ENCODE measurements at places on chromosomes 12 and 14.
A peak's percentile ranks its signal among the peaks of the same experiment; 100 is the strongest.

DNA sequence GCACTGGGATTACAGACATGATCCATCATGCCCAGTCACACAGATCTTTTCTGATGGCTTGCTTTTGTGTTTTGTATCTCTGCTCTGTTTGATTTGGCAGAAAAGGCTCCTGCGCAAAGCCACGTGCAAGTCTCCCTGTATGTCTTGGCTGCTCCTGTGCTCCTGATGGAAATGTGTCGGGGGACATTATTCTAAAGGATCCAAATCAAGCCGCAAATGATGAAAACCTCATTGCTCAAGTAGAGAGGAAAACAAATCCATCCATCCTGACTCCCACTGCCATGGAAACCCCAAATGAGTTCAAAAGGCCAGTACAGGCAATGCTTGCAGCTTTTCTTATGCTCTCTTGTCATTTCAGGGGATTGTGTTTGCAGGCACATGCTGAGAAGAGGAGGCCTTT, 93.8 kb downstream of the NDUFA12 start:
- no peak for DNase-seq

DNA sequence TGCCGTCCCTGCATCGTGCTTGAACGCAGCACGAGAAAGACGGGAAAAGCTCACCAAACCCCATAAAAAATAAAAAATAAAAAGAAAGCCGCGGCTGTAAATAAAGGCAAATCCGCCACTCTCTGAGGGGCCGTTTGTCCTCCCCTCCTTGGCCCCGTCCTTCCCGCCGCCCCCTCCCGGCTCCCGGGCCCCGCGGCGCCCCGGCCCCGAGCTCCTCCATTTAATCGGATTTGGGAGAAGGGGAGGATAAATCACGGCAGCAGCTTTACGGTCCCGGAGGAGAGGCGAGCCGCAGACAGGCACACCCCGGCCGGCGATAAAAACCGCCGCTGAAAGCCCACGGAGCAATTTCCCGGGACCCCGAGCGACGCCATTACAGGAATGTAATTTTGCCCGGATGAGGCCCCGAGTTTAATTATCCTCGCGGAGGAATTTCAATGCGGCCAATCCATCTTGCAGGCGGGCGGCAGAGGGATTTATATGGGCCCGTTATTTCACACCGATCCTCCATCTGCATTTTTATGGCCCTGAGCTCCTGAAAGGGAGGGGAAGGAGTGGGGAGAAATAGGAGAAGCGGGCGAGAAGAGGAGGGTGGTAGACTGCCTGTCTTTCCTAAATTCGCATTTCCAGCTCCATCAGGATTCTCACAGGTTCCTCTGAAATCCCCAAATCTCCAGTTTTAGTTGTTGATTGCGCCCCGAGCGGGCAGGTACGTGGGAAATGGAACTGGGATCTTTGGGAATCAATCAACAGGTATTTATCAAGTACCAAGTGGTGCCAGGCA, 1.3 kb upstream of the ATP5MC2 start:
- DNase-seq = no peak

- no peak for DNase-seq
These were observed 30.4 kb upstream of the PPP2R5E start for GRCh38 chr14:63573581-63573980.

DNA sequence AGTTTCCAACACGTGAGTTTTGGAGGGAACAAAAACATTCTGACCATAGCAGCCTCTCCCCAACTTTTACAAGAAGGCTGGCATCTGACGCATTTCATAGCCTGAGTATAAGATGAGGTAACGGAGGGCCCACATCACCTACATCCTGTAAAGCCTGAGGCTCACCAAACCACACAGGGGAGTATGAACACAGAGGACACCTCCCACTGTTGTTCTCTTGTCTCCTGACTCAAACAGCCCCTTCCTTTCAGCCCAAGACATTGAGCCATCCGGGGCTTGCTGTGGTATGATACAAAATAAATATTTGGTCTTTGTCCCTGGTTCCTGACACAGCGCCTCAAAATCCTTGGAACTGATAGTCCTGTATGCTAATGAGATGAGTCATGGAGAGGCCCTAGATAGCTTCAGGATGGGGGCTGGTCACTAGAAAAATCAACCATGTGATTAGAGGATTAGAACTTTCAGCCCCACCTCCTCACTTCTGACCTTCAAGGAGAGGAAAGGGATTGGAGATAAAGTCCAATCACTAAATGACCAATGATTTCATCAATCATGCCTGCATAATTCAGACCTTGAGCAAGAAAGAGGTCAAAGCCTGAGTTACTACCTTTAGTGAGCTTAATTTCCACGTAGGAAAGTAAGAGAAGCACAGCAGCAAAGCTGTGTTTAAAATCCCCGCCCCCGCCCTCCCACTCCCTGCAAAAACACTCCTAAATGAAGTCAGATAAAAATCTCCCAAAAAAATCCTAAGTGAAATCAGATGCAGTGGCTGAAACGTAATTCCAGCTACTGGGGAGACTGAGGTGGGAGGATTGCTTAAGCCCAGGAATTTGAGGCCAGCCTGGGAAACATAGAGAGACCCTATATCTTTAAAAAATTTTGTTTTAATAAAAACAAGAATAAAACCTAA, 236.4 kb downstream of the PCNX1 start:
- peak; percentile 39 for DNase-seq

DNA sequence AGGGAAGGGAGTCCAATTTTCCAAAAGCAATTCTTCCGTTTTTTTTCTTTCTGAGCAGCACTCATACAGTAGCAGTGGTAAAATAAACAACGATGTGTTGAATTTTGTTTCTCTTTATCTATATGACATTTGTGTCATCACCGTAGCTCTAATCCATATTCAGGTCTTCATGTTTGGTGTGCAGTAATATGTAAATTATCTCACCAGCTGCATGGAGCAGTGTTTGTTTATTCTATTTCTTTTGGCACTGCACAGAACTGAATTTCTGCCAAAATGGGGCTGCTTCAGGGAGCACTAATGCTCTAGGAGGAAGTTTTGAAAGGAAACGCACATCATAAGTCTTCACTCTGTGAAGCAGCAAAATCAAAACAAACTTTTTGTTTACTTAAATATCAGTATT, 130.0 kb upstream of the NPAS3 start:
- no peak for DNase-seq

DNA sequence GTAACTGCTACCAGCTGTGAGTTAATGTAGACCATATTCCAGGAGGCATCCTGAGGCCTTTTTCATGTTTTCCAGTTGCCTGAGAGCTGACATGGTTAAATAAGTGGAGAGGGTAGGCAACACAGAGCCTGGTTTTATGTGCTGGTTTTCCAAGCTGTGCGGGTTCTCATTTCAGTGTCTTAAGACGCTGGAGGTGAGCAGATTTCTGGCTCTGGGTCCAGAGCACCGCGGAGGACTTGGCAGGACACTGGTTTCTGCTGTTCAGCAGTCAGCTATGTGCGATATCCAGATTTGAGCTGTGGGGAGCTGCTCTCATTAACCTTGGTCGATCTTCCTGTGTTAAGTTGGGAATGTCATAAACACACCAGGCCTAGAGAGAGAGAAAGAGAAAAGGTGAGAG, 680.8 kb downstream of the BCL11B start:
- DNase-seq = no peak
